ENCODE measurements at places on chromosomes 5 and 9.
A peak's percentile ranks its signal among the peaks of the same experiment; 100 is the strongest.

- DNase-seq: no peak
Observed at GRCh38 chr5:162026803-162027202, 40.8 kb upstream of the GABRG2 start.

DNA sequence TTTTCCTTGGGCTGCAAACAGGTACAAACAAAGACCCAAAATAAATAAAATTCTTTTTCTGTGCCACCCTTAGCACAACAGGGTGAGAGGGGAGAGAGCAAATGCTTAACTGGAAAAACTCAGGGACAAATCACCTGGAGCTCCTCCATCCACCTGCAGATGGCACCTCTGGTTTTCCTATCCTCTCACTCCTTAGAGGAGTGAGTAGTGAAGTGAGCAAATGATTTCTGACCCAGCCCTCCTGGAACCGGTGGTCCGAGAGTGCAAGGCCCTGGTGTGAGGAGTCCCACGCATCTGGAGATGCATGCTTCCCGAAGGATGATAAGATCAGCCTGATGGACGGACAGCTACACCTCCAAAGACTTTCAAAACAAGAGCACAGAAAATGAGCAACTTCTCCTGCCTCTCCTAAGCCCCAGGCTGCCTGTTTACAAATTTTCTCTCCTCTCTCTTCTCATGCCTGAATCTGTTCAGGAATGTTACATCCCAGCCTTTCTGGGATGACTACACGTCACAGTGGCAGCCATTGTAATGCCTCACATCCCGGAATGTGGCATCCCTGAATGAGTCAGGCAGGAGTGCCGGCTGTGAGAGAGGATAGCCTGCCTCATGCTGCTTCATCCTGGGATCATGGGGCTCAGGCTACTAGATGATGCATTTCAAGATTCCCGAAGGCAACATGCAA, 86.4 kb downstream of the ADRB2 start:
- DNase-seq: peak; percentile 91

DNA sequence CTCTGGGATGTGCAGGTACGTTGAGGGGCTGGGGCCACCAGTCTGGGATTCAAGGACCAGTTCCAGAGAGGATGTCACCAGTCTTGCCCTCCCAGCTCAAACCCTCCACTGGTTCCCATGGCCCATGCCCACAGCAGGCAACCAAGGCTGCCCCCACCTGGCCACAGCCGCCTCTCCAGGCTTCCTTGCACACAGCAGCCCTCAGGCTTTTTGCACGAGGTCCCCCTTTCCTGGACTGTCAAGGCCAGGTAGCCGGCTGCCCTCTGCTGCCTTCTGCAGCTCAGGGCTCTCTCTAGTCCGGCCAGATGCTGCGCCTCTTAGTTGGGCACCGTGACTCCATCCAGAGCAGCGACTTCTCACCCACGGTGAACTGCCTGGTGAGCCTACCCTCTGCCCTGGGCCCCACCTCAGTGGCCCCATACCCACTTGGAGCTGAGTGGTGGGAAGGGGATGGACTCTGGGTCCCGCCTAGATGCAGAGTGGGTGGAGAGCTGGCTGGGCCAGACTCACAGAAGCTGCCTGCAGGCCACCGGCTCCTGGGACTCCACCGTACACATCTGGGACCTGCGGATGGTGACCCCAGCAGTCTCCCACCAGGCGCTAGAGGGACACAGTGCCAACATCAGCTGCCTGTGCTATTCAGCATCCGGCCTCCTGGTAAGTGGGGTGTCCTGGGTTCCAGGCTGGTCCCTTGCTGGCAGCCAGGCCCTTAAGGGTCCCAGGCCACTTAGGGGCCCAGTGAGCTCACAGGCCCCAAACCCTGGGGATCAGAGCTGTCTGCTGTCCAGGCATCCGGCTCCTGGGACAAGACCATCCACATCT, 2.9 kb downstream of the WDR38 start:
- DNase-seq: peak; percentile 30

DNA sequence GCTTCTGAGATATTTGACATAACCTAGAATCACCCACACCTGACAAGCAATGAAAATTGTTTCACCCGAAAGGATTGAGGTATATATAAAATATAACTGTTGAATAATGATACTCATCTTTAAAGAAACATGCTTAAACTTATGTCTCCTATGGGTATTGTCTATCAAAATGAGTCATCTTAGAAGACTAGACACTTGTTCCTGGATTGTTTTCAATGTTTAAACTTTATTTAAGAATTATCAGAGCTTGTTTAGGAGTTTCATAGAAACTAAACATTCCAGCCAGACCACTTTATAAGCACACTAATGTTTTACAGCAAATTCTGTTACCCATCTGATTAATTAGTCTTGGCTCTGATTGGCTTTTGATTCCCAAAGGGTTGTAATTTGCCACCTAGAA, 19.6 kb downstream of the NFX1 start:
- DNase-seq: no peak

Measured in urothelium cell line (cell line).